ENCODE measurements at places on chromosomes 4 and X.

DNA sequence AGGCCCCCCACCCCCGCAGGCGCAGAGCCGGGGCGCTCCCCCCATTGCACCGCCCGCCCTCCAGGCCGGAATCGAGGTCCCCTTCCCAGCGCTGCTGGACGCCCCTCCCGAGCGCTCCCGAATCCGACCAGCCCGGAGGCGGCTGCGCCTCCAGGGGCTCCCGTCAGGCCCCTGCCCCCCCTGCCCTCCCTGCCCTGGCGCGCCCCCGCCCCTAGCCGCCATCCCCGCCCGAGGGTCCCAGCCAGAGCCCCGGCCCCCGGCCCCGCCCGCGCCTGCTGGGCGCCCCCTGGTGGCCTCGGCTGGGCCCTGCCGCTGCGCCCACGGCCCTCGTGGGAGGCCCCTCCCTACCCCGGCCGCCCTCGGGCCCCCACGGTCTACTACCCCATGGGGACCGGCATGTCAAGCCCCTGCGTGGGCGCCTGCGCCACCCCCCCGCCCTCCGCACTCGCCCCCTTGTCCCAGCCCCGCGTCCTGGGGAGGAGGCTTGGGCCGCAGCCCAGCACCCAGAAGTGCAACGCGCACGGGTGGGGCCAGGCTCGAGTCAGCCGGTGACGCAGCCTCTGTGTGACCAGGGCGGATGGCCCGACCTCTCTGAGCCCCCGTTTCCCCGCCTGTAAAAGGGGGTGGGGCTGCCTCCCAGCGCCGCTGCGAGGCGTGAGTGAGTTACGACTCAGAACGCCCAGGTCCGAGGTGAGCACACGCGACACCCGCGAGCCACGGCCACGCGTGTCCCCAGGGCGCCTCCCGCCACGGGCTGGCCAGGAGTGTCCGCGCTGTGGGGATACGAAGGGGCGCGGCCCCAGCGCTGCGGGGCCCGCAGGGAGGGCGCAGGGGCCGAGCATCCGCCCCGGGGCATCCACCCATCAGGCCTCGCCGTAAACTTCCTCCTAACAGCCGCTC lies 104.9 kb downstream of the FAM53A start:
- DNase-seq, result peak; percentile 52

DNA sequence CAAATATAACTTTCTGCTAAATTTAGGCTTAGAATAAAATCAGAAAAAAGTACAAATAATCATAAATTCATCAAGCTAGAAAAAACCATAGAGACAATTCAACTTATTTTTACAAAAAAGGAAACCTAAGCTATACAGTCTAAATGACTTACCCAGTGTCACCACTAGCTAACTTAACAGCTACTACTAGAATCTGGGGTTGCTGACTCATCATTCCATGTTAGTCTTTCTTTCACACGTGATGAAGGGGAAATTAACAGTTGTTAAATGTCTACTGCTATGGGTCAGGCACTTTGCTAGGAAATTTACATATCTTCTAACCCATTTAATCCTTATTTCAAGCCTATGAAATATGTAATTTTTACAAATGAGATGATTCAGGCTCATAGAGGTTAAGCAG lies 349.3 kb upstream of the GALNT7 start:
- DNase-seq, result no peak

DNA sequence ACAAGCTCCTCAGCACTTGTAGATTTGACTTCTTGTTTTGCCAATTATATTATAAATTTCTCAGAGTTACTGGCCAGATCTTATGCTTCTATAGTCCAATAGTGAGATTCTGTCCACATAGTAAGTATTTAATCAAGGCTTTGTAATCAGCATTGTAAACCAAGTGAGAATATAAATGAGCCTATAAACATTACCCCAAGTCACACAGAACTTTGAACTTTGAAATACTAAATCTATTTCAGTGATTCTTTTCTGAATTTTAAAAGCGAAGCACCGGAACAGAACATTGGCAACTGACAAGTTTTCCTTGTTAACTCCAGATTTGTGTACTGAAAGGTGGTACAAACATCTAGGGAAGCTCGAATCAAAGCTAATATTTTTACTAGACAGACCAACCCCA lies 37.2 kb downstream of the PPM1K start:
- no peak for DNase-seq

DNA sequence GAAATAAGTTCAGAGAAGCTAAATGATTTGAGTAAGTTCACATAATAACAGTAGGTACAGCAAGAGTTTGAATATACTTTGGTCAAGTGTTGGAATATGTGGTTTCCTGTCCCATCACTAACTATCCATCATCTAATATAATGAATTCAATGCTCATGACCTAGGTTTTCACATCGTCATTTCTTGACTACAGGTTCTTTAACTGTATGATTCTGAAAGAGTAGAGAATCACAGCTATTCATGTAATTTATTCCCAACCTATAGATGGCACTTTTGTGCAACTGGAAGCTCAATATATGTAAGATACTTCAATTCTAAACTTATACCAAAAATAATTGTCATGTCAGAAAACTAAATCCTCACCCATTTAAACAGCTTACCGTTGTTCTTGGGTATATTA lies 53.1 kb downstream of the TIGD2 start:
- DNase-seq, result no peak

DNA sequence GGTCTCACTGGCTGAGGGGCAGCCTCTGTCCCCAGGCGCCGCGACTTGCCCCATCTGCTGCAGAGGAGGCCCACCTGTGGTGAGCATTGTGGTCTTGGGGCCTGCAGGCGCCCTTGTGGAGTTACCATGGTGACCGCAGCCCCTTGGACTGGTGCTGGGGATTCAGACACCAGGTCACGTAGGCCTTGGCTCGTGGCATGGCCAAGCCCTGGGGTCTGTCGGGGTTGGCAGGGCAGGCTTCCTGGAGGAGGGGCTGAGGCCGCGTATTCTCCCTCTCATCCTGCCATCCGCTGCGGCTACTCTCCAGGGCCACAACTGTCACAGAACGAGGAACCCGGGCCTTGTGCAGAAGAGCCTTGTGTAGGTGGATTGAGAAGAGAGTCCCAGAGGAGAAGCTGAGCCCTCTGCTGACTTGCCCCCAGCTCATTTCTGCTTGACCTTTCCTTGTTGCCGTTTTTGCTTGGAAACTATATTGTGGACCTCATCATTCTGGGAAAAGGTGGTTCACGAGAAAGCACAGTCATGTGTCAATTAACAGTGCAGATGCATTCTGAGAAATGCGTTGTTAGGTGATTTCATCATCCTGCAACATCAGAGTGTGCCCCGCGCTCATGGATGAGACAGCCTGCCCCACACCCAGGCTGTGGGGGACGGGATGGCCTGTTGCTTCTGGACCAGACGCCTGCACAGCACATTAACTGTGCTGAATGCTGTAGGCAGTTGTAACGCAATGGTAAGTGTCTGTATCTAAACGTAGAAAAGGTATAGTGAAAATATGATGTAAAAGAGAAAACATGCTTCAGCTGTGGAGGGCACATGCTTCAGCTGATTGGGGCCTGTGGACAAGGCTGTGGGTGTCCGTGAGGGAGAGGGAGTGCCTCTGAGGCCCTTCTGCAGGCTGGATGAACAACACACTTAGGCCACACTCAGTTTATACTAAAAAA lies 38.5 kb downstream of the TRMT44 start:
- no peak for DNase-seq

DNA sequence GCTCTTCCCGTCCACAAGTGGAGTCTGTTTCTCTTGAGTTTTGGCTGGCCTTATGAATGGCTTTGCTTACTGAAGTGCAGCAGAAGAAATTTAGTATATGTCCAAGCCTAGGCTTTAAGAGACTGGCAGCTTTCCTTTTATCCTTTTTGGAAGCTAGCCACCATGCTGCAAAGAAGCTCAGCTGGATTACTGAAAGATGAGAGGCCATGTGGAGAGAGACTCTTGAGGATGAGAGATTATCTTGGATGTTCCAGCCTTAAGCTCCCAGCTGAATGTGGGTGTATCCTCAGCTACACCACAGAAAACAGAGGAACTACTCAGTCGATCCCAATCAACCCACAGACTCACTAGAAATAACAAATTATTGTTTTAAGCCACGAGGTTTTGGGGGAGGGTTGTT lies 12.5 kb downstream of the CCNG2 start:
- DNase-seq, result no peak

- no peak for DNase-seq
These were observed 24.2 kb downstream of the TNIP2 start for GRCh38 chr4:2731907-2732317.

- no peak for DNase-seq
These were observed 37.8 kb downstream of the PHKA2 start for GRCh38 chrX:18946157-18946556.

DNA sequence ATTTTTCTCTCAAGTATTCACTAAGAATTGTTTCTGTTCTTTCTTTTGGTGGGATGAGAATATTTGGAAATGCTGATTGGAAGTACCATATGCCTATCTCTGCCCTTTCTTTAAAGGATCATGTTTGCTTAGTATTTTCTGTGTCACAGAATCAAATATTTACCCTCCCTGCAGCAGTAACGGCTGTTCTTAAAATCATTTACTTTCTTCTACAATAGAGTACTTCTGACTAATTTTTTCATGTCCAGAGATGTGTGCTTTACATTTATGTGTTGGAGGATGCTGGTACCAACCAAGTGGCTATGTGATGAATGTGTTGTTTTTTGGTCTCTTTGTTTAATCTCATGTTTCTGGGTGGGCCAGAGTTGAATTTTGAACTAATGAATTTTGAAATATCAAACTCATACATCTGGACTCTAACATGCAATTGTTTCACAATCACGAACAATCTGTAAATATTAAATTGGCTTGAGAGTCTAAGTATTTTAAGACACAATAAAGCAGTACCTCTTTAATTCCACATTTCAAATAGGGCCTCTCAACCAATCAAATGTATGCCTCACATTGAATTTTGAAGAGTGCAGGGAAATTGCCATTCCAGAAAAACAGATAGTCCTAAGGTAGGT lies 59.4 kb upstream of the ARSJ start:
- DNase-seq, result no peak

DNA sequence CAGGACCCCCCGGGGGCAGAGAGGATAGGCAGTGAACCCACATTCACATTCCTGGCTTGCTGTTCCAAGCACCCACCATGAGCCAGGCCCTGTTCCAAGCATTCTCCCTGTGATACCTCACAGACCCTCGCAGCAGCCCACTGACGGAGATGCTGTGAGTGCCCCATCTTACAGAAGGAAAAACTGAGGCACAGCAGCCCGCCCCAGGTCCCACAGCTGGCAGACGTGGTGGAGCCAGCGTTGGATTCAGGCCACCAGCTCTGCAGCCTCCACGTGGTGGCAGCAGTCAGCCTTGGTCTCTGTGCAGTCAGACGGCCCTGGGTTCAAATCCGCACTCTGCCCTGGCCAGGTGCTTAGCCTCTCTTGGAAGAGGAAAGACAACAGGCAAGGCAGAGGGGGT lies 16.8 kb downstream of the MAN2B2 start:
- DNase-seq, result no peak

All from stimulated activated CD4-positive, alpha-beta T cell treated with anti-CD3 and anti-CD28 coated beads, Interleukin-1b, Interleukin-23, amount 100 ng/mL, for 1 hour (primary cell).